ENCODE measurements at places on chromosomes 3 and 15.

- no peak for DNase-seq
These were observed 294.4 kb downstream of the EPHB1 start for GRCh38 chr3:135089451-135089850.

GRCh38 chr3:183159333-183159732 is 3.2 kb downstream of the LAMP3 start:
- no peak for DNase-seq

DNA sequence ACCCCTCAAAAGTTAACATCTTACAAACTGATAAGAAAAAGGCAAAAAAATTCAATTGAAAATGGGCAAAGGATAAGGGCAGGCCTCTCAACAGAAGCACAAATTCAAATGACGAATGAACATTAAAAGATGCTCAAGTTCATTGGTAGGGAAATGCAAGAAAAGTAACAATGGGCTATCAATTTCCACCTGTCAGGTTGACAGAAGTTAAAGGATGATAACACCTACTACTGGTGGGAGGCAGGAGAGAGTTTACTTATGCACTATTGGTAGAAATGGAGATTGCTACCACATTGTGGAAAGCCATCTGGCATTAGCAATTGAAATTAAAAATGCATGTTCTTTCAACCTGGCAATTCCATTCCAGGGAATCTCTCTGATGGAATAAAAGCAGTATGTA is 35.6 kb upstream of the TNFAIP8L3 start:
- no peak for DNase-seq

- no peak for DNase-seq
These were observed 3.7 kb upstream of the SLC9C1 start for GRCh38 chr3:112297714-112298113.

GRCh38 chr15:99956022-99956775 is 223.0 kb upstream of the LYSMD4 start:
- peak; percentile 13 for DNase-seq

GRCh38 chr15:70701891-70702568 is 61.3 kb downstream of the UACA start:
- DNase-seq: no peak

- peak; percentile 12 for DNase-seq
These were observed 12.7 kb downstream of the C3orf22 start for GRCh38 chr3:126546013-126546412.

GRCh38 chr3:50913260-50913659 is 238.5 kb downstream of the DOCK3 start:
- no peak for DNase-seq

GRCh38 chr3:49806850-49807249 is 3.8 kb downstream of the INKA1 start:
- DNase-seq: no peak

GRCh38 chr15:88511161-88511560 is 35.3 kb downstream of the DET1 start:
- DNase-seq: no peak

DNA sequence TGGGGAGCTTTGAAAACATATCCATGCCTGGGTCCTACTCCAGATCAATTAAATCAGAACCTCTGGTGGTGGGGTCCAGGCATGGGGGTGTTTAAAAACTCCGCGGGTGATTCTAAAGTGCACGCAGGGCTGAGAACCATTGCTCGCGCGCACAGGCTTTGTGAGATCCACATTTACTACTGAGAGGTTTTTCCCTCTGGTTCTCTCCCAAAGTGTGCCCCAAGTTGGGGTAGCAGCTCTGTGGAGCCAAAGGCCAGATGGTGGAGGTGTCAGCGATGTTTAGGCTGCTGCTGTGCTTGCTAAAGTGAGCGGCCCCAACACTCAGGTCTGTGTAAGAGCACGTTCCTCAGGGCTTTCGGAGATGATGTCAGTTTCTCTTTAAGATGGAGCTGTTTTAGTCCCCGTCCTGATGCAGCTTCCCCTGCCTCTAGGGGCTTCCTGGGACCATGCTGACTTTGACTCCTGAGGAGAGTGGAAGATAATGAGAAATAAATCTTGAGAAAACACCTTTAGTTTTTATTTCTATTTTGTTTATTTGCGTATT is 13.4 kb upstream of the MAGEF1 start:
- DNase-seq: no peak

Measured in colonic mucosa (tissue), 4 donors.